Coronary artery (tissue), 2 donors: ENCODE measurements at places on chromosomes 3 and 15.

- no peak for DNase-seq
These were observed 72.5 kb downstream of the WWTR1 start for GRCh38 chr3:149585401-149585726.

GRCh38 chr3:167166594-167167253 is 213.4 kb downstream of the ZBBX start:
- no peak for DNase-seq

- no peak for DNase-seq
These were observed 806 bp downstream of the KLHL25 start for GRCh38 chr15:85793641-85794597.

DNA sequence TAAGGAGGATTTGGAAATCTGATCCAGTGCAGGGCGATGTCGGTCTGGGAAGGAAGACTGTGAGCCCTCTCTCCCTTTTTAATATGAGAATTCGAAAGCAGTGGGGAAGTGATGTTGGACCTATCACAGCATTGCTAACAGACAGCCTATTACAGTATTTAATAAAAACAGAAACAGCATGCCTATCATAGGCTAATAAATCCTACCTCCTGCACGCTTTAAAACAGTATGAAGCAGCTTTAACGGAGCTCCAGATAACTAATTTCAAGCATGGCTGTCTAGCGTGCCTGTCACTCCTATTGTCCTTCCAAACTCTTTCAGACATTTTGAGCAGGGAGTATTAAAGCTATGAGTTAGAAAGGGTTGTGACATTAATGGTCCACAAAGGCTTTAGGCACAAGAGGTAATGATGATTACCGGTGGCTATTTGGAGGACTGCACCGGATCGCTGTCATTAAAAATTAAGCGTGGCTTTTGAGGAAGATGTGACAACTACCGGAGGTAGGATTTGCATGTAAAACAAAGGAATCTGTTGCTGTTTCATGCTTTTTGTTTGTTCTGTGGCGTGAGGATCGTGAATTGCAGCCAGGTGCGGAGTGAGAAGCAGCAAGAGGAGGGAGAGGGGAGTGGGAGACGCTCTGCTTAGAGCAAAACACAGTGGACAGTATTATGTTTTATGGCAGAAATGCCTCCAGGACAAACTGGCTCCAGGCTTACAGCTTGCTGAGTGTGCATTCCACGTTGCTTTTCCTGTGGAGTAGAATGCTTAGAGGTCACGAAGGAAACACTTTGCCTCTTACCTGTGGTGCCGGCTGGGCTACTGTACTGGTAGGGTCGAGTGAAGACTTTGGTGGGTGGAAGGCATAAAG is at the start of gene KCNMB2:
Gene KCNMB2, plus strand, starts transcription at position 226 of the 869 bp plus-strand sequence.
- DNase-seq, result no peak

DNA sequence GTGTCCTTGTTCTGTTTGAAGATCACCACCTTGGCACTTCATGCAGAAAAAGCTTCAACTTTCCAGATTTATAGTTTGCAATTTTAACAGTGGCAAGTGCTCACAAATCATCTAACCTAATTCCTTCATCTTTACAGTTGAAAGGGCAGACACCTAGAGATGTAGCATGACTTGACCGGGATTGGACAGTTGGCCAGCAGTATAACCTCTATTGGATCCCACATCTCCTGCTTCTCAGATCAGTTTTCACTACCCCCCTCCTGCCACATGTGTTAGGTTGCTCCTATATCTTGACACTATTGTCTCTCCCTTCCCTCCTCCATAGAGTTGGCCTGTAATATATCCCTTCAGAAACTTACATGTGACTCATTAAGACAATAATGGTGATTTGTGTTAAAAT is 206.0 kb upstream of the SEMA6D start:
- no peak for DNase-seq

DNA sequence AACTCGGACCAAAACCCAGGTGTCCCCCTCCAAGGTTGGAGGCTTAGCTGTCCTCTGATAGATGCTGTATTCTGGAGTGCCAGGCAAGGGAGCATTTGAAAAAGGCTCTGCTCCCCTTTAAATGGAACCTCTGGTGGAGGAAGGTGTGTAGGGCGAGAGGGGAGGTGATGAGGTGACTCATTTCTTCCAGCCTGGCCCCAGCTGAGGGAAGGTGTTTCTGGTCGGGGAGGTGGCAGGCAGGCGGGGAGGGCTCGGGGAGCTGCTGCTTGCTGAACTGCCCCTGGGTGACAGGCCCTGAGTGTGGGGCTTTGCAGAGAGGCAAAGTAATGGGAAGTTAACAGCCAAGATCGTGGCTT is 18.8 kb downstream of the PSTPIP1 start:
- no peak for DNase-seq

GRCh38 chr3:66415867-66416428 is 84.9 kb downstream of the LRIG1 start:
- DNase-seq, result no peak

DNA sequence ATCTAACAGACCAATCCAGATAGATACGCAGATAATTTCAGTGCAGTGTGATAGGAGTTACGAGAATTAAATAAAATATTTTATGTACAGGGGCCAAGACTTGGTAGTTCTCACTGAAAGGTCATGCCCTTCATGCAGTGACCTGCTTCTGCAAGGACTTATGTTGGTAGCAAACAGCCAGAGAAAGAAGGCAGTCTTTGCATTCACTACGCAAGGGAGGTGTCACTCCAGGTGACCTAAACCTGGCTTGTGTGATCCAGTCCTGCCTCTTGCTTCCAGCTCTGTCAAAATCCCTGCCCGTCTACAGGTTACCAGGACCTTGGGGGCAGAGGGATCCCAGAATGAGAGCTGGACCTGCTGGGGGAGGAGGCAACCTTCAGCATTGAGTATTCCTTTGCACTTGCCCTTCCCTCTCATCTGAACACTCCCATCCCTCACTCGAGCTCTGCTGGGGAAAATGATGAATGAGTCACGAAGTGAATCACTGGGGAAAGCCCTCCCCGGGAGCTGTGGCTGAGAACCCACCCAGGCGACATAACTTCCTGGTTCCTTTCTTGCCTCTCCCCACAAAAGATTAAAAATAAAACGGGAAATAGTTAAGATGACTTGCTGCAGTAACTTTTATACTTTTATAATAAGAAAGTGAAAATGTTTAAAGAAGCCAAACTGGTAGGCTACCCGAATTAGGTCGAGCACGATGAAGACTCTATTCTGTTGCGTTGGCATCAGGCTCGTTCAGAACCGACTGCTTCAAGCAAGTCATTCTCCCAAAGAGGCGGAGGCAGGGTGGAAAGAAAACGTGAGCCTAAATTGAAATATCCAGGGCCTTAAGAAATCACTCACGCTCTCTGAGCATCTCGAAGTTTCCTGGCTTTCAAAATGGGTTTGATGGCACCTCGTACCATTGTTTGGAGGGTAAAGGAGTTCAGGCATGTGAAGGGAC is 216.1 kb downstream of the SLCO3A1 start:
- DNase-seq, result peak; percentile 84

GRCh38 chr3:33491721-33492120 is 51.5 kb upstream of the UBP1 start:
- DNase-seq, result no peak

DNA sequence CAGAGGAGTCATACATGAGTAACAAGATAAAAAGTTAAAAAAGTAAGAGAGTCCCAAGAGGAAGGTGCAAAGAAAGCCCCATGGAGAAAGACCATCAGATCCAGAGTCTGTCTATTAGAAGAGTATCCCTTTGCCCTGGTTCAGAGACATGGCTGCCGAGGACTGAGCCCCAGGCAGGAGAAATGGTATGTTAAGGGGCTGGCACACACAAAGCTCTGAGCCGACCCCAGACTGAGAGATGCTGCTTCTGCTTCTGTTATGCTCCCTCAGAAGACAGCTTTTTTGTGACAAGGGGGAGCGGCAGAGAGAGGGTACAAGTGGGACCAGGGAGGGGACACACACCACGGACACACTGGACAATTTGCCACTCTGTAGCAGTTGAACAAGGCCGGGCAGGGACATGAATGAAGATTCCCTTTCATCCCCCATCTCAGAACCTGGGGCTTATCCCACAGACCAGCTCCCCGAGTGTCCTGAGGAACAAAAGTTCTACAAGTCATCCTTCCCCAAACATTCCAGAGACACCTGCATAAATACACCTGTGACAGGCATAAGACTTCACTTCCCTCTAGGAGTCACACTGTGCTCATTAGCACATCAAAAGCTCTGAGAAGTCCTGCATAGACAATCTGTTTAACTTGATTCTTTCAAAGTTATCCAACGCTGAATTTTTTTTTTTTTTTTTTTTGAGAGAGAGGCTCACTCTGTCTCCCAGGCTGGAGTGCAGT is 161.6 kb upstream of the WNT5A start:
- DNase-seq, result no peak

GRCh38 chr15:87962428-87962827 is 294.1 kb downstream of the NTRK3 start:
- DNase-seq, result no peak

DNA sequence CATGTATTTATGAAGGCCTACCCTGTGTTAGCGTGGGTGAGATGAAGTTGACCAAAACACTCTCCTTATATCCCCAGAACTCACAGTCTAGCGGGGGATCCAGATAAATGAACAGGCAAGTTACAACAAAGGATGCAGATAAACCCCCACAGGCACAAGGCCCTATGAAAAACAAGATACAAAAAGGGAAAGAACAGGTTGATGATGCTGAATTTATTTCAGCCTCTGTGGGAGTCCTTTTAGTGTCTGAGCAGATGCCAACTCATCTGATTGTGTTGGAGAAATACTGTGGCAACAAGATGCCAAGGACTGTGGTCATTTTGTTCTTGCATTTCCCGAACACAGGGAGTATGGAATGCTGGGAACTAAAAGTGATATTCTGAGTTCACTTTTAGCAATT is 300.0 kb downstream of the CHST2 start:
- DNase-seq, result no peak

DNA sequence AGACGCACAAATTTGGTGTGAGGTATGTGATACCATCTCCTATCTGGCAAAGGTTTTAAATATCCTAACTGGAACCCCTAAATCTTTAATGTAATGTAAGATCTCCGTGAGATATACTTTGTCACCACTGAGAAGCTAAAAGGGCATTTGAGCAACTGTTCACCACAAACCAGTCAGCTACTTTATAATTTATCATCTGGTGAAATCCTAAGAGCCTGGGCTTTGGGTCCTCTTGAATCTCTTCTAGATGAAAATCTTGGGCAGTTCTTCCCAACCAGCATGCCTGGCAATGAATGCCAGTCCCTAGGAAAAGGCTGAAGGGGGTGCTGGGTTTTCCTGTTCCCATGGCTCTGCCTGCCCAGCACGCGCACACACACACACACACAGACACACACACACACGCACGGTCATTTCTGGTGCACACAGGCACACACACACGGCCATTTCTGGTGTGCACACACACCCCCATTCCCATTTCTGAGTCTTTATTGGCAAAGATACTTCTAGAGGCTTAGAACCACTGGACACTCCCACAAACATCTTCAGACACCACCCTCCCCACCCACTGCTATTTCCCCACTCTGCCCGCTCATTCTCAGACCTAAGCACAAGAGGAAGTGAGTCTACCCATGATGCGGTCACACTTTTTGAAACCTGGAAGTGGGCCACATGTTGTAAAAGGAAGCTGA is 72.6 kb downstream of the MYO1E start:
- DNase-seq, result peak; percentile 86

DNA sequence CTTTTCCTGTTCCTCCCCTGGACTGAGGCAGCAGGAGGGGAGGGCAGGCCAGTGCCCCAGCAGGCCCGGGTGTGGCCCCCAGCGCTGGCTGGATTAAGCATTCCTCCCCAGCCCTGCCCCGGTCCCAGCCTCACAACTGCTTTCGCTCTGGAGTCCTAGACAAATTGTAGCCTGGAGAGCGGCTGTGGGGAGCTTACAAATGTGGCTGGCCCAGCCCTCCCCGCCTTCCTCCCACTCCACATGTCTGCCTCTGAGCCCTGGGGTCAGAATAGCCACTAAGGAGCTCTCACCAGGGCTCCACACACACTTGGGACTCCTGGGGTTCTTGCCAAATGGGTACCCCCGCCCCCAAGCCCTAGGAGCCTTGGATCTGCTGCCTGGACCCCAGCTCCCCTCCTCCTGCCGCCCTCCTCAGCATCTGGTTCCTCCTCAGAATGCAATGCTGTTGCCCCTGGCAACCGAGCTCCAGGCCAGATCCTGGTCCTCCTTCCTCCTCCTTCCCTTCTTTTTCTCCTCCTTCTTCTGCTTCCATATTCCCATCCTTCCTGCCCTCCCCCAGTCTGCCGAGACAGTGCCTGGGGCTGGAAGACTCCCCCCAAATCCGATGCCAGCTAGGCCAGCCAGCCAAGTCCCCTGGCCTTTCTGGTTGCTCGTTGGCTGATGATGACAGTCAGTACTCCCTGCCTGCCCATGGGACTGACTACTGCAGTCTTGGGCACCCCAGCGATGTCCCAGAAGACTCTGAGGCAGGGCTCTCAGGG is 91.1 kb downstream of the LINGO1 start:
- no peak for DNase-seq

- DNase-seq, result no peak
These were observed 230.7 kb downstream of the ZNF385D start for GRCh38 chr3:21520106-21520963.

DNA sequence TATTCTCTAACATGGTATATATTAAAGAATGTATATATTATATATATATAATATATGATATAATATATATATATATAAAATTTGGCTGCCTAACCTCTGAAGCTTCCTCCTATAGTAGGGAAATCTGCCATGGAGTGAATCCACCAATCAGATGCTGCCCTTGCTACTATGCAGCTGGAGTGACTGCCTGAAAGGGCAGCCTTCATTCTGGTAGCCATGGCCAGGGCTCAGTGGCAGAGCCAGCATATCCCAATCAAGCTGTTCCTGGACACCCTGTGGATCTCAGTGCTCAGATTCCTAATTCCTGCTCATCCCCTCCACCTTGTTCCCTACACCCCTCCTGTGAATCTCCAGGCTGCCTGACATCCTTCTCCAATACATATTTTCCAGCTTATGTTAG is 2.2 kb upstream of the SH3GL3 start:
- no peak for DNase-seq

GRCh38 chr3:127092776-127093175 is 100.2 kb upstream of the PRR23E start:
- DNase-seq, result no peak

DNA sequence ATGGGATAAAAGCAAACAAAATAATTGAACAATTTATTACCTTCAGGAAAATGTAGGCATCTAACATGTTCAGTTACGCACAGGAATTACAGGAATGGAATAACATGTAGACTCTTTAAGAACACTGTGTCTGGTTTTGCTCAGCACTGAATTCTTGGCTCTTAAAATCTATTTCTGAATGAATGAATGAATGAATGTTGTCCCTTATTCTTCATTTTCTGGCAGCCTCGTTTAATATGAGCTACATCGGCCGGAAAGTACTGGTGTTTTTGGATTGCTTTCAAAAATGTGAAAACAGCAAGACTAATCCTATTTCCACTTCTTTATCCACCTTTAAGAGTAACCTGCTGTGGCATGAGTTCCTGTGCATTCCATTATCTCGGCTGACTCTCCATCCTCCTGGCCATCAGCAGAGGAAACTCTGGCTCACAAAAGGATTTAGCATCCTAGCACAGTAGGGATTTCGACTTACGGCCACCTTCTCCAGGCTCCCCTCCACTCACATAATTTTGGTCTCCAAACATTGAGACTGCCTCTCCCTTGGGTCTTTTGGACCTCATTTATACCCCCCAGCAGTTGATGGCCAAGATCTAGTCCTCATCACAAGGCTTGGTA is 145.3 kb downstream of the FOXP1 start:
- no peak for DNase-seq

- no peak for DNase-seq
These were observed 12.3 kb downstream of the CPNE9 start for GRCh38 chr3:9715764-9716437.

GRCh38 chr15:40252141-40252437 is 13.2 kb downstream of the PAK6 start:
- DNase-seq, result no peak
